ENCODE measurements at places on chromosomes 6 and 20.

DNA sequence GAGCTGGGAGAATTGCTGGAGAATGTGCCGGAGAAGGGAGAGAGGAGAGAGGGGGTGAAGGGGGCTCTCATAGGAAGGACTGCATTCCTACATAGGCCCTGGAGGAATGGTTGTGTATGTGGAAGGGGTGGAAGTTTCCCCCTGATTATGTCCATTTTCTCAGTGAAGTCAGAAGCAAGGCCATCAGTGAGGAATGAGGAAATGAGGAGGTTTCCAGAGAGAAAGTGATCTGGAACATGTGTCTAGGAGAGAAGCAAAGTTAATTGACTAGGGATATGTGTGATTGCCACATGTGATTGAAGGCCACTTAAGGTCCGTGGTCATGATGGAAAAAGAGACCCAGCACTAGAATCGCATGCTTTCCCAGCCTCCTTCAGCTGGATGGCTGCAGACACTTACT, 42.3 kb downstream of the TBPL1 start:
- DNase-seq, result no peak

GRCh38 chr6:4913705-4914419, 90.0 kb downstream of the RPP40 start:
- no peak for DNase-seq

GRCh38 chr6:156336089-156336488, 441.1 kb upstream of the ARID1B start:
- DNase-seq, result no peak

DNA sequence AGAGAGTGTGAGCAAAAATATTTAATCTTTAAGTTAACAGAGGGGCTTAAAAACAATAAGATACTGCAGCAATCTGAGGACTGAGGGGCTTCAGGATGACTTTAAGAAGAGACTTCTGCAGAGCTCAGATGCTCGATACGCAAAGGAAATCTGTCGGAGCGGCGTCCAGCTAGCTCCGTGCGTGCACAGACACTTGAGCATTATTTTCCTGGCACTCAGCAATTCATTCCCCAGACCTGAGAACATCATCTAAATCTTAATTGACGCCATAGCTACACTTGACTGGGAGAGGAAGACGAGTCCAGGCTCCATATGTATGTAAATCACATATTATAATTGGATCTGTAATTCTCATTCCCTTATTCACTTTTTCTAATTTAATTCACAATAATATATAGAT, 228.2 kb downstream of the SOD2 start:
- DNase-seq, result no peak

GRCh38 chr6:148507774-148508173, 165.1 kb downstream of the SASH1 start:
- DNase-seq, result no peak

- no peak for DNase-seq
These were observed 4.2 kb downstream of the UBE2J1 start for GRCh38 chr6:89348372-89348771.

- DNase-seq, result no peak
These were observed 364.3 kb upstream of the ID4 start for GRCh38 chr6:19472850-19473249.

GRCh38 chr6:159483259-159483658, 209.8 kb downstream of the SOD2 start:
- no peak for DNase-seq

- no peak for DNase-seq
These were observed 9.4 kb upstream of the GATA5 start for GRCh38 chr20:62485062-62485700.

DNA sequence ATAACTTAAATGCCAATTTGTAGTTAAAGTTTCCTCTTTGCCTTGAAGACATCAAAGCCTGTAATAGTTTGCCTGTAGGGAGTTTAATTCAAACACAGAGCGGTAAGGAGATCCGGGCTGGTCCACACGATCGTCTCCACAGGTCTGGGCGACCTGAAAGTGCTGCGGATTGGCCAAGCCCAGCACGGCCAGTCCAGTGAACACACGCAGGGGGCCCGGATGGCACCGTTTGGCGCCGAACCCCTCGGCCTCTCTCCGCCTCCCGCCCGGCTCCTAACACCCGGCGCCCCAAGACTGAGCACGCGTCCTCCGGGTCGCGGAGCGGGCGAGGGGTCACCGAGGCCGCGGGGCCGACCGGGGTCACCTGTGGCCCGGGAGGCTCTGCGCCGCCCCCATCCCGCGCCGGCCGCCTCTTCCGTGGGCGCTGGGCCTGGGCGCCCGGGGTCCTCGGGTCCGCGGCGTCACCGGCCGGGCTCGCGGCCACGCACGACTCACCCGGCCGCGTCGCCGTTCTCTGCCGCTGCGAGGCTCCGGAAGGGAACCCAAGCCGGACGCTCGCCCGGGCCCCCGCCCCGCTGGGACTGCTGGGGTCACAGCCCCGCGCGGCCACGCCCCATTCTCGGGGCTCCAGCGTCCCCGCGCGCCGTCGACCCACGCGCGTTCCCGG, 481 bp downstream of the SERPINB6 start:
- peak; percentile 44 for DNase-seq

- no peak for DNase-seq
These were observed 76.1 kb downstream of the IPCEF1 start for GRCh38 chr6:154280521-154280920.

GRCh38 chr6:16730738-16731477, 30.4 kb downstream of the ATXN1 start:
- DNase-seq, result no peak

DNA sequence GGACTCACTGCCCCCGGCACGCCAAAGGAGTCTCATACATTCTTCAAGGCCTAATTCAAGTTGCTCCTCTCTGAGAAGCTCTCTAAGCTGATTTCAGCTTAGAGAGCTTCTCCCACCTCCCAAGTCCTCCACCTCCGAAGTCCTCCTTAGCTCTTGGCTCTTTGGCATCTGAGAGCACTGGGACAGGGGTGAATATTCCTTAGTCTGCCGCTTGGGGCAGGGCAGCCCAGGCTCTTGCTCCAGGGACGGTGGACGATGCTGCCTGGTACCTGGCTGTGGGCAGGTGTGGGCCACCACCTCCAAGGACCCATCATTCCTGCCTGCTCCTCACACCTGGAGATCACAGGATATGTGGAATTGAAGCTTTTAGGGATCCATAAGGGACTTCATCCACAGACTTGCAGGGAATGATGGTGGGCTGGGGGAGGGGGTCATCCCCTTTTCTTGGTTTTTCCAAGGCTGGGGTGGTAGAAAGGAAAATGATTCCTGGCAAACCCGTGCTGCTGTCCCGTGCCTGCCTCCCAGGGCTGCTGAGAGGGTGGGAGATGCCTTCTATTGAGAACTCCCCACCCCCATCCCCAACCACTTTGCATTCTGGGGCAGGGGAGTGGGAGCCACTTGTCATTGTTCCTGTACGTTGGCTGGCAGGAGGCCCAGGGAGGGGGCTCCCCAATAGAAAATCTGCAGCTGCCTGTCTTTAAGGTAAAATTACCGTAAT, 57.4 kb downstream of the ARHGAP40 start:
- DNase-seq, result peak; percentile 19

- no peak for DNase-seq
These were observed 15.6 kb downstream of the CDK19 start for GRCh38 chr6:110799655-110800054.

GRCh38 chr6:159941286-159942113, 27.4 kb upstream of the IGF2R start:
- peak; percentile 51 for DNase-seq

DNA sequence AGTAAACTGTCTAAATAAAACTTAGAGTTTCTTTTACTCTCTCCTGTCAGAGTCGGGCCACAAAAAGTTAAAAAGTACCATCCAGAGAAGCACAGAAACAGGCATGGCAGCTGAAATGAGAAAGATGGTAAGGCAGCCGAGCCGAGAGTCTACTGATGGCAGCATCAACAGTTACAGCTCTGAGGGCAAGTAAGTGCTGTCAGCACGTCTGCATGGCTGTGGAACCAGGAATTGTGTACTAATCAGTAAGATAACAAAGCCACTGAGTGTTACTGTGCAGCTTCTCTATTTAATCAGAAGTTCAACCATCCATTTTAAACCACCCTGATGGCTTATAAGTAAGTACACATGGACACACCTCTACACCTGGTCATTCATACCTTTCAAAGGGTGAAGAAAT, 231.3 kb upstream of the KCNQ5 start:
- no peak for DNase-seq

DNA sequence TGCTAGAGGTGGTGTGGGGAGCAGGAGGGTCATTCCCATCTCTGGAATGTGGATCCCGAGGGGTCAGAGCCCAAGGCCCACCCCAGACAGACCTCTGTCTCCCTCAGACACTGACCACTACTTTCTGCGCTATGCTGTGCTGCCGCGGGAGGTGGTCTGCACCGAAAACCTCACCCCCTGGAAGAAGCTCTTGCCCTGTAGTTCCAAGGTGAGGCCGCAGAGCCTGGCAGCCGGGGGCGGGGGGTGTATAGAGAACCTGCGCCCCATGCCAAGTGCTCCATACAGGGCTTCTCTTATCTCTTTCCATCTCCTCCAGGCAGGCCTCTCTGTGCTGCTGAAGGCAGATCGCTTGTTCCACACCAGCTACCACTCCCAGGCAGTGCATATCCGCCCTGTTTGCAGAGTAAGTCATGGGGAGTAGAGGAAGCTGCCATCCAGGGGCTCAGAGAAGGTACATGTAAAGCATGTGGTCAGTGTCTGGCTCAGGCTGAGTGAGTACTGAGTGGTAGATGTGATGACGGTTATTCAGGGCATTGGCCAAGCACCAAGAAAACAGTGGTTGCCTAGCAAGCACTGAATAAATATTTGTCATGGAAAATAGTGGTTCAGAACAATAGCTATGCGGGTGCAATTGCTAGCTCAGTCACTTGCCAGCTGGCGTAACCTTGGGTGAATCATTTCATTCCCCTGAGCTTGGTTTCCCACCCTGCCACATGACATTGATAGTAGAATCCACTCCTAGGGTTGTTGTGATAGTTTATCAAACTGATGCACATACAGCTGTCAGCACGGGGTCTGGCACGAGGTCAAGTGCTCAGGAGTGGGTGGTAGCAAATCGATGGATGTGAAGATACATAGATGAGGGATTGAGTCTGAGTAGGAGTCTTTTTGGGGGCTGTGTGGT, 3.5 kb downstream of the PIGT start:
- DNase-seq, result no peak

GRCh38 chr6:27053738-27054137, 193.8 kb upstream of the PRSS16 start:
- DNase-seq, result no peak

GRCh38 chr20:11119573-11119972, 445.8 kb upstream of the JAG1 start:
- no peak for DNase-seq

DNA sequence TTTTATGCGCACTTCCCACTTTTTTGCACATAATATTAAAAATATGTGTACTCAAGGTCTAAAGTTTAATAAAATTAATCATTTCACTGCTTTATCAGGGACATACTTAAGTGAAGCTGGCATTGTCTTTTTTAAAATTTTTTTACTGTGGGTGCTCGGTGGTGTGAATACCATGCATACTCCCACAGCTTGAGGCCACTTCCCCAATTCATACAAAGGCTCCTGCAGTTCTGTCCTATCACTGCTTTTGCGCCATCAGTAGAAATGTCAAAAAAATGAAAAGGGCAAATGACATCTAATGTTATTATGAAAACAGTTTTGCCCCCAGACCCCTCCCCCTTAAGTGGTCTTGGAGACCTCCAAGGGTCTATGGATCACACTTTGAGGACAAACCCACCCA, 464.1 kb upstream of the ARID1B start:
- no peak for DNase-seq

GRCh38 chr20:17518339-17519052, 12.7 kb downstream of the BFSP1 start:
- no peak for DNase-seq

DNA sequence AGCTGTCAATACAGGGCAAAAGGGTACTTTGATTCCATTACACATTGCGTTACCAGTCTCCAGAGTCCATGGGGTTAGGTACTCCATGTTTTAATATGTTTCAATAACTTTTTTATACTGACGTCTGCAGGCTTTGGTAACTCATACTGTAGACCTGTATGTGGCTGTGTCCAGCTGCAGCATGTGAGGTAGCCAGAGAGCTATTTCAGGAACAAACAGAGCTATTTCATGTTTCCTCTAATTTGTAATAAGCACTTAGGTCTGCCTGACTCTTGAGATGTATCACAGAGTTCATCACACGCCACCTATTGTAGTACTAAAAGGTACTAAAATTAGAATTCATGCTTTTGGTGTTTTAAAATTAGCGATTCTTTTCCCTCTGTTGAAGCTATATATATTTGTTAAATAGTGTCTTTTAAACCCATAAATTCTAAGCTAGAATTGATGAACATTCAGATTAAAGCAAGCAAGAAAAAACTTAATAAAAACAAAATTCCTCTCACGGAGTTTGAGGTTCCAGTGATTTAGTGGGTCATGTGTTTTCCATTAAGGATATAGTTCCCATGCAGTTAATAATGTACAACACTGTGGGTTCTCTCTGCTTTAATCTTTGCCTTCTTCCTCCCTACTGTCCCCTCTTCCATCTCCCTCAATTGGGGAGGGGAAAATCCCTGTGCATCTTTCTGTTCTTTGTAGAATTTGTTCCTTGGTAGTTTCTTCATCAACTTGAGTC, 37.0 kb downstream of the FOXO3 start:
- DNase-seq, result no peak

DNA sequence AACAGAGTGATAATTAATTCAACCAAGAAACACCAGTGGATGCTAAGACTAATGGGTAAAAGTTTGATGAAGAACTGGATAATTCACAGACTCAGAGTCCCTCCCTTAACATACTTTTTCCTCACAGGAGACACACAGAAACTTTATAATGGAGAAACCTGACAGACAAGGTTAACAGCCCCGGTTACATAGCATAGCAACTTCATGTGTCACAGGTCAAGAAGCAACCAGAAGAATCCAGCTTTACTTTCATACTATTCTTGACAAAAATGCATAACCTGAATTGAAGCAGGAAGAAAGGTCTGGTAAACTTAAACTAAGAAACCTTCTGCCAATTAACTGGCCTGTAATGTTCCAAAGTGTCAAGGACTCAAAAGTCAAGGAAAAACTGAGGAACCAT, 375.9 kb downstream of the RNF144B start:
- DNase-seq, result no peak

DNA sequence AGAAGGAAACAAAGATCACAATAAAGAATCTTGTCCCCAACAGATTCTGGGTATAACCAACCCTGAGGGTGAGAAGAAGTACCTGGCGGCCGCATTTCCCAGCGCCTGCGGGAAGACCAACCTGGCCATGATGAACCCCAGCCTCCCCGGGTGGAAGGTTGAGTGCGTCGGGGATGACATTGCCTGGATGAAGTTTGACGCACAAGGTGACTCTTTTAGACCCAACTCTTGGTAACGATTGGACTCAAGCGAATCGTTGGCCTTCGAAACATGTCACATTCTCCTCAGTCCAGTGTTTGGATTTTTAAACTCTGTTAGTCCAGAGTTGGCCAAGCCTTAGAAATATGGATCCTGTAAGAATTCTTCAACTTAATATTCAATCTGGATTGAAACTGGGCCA, 2.6 kb downstream of the PCK1 start:
- no peak for DNase-seq

- DNase-seq, result no peak
These were observed 15.1 kb downstream of the MYBL2 start for GRCh38 chr20:43681991-43682410.

DNA sequence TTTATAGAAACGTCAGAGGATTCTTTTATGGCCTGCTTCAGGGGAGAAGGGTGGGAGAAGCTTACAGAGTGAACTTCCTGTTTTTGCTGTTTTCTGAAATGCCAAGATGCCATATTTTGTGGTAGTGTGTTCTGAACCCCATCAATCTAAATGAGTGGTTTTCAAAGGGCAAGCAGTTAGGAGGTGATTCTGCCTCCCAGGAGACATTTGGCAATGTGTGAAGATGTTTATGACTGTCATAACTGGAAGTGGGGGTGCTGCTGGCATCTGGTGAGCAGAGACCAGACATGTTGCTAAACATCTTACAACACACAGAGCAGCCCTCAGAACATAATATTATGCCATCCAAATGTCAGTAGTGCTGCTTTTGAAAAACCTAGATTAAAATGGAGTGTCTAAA, 6.0 kb upstream of the PRL start:
- DNase-seq, result no peak

Measured in CD4-positive, alpha-beta T cell treated with Interleukin-6 at 100 ng/mL for 8 hours (primary cell).